T-helper 2 cell (primary cell): ENCODE measurements at places on chromosomes 2 and 18.

GRCh38 chr18:66647671-66648070 is 43.8 kb upstream of the CDH19 start:
- no peak for DNase-seq

GRCh38 chr2:54586062-54586461 is 129.9 kb downstream of the SPTBN1 start:
- DNase-seq: no peak

DNA sequence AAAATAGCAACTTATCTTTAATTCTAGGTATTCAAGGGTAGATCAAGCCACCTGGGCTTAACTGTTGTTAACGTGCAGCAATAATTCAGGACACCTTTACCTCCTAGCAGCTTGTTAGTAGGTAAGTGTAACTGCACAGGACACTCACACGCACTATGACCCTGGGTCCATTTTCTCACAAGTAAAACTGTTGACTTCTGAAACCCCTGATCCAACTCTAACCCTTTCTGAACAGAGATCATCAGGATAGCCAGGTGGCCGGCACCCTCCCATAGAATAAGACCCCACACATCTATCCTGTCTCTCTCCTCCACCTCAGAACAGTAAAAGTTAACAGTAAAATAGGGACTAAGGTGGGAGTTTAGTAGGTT is 610 bp downstream of the SPC25 start:
- no peak for DNase-seq

GRCh38 chr2:201999279-201999678 is 34.4 kb upstream of the FZD7 start:
- DNase-seq: no peak

DNA sequence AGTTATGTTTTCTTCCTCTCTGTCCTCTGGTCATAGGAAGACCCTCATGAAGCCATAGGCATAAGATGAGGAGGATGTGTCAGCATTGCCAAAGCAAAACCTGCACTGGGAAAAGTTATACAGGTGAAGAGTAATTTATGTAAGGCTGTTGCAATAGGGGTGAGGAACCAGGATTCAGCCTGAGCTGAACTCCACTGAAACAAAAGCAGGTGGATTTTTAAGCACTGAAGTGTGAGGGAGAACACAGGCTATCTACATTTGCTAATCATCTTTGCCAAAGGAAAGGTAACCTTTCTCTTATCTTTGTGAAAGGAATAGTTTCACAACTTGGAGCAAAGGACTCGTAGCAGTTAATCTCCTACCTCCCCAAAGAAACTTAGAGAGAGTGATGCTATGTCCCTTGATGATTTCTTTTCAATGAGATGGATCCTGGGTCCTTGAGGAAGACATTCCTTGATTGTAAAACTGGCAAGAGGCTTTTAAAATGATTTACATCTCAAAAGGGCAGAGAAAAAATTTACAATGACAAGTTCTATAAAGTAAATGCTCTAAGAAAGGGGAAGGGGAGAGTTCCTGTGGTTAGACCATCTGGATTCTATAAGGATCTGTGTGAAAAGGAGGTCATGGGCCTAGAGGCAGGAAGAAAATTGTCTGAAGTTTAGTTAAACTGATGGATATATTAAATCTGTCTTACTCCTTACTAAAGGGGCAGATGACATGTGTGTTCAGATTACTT is 385.4 kb upstream of the CDH7 start:
- no peak for DNase-seq

DNA sequence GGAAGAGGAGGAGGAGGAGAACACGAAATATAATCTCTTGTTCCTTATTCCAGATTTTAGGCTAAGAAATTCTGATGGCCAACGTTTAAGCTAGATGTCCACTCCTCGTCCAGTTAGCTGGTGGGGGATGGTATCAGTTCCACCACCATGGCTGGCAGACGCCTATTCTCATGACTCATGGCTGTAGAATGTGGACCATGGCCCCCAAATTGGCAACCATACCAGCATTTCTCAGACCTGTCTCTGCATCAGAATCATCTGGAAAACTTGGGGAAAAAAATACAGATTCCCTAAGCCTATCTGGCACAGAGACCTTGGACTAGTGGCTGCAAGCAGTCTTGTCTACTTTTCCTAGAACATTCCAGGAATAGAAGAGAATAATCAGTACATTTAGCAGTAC is 267.7 kb upstream of the SIX2 start:
- no peak for DNase-seq

- no peak for DNase-seq
Measured at GRCh38 chr2:218009231-218009630, 6.4 kb upstream of the TNS1 start.
